ENCODE measurements at places on chromosomes 7 and 10.

- DNase-seq: no peak
Observed at GRCh38 chr10:130762491-130762890, 549.0 kb downstream of the TCERG1L start.

GRCh38 chr7:44914992-44915607 lies 29.8 kb upstream of the PURB start:
- no peak for DNase-seq

- no peak for DNase-seq
Observed at GRCh38 chr7:95716357-95717122, 55.8 kb upstream of the DYNC1I1 start.

DNA sequence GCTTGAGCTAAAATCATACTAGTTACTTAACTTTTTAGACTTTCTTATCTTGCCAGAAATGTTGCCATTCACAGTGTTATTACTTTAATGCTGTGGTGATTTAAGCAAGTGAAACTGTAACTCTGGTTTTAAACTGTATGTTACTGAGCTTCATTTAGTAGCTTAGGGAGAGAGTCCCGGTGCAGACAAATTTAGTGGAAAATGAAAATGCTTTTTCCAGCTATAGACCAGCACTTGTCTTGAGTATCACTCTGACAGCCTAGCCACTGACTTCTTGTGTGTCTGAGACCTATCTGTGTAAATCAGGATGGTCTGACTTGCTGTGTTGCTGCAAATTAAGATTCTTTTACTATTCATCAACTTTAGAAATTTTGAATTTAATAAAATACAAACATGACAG lies 200.8 kb downstream of the CACNB2 start:
- DNase-seq: no peak
